ACHN (cell line): ENCODE measurements at places on chromosomes 5 and 9.

- no peak for DNase-seq
These were observed 87.6 kb upstream of the COL5A1 start for GRCh38 chr9:134553996-134554372.

GRCh38 chr5:65338606-65339151 is 143.0 kb downstream of the ADAMTS6 start:
- no peak for DNase-seq

- no peak for DNase-seq
These were observed 53.5 kb upstream of the CDKN2AIPNL start for GRCh38 chr5:134464988-134465815.

DNA sequence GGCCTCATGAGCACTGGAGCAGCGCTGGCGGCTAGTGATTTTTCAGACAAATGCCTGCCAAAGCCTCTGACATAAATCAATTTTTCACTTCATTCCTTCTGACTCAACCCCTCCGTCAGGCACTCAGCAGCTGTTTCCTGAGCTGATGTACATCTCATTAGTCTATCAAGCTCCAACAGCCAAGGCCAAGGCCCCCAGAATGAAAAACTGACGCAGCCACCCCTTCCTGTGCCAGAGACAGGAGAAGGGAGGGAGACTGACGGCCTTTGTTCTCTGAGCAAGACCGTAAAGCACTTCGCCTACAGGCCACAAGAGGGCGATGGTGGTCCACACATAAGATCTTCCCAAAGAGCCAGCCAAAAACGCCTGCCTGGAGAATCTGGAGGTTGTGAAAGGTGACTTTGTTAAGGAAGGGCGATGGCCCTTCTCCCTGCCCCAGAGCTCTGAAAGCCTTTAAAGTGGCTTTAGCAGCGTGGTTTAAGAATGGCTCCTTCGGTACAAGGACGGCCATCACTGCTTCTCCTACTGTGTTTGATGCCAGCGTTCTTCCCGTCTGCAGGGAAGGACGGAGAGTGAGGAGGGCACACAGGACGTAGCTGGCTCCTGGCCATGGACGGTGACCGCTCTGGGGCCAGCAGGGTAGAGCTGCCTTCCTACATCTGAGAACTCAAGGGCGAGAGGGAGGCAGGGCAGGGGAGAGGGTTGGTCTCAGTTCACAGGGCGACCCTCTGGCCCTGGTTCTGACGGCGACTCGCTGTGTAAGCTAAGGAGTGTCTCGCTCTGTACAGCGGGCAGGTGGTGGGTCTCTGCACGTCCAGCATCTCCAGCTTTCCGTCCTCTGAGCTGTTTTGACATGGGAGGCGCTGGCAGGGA is 37.0 kb downstream of the ALG2 start:
- DNase-seq = peak; percentile 80

DNA sequence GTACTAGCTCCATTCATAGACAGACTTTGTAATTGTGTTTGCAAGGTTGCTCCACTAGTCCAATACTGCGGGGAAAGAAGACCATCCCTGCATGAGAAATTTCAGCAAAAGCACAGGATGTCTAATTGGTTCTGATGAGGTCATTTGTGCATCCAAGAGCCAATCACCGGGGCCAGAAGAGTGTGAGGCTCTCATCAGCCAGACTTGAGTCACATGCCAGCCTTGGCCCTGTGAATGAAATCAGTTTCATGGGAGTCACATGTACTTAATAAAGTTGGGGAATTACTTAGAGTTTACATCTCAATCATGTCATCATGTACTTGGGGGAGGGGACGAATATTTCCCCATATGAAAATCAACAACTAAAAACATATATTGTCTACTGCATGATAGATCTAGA is 1236.0 kb downstream of the MAT2B start:
- DNase-seq = no peak

DNA sequence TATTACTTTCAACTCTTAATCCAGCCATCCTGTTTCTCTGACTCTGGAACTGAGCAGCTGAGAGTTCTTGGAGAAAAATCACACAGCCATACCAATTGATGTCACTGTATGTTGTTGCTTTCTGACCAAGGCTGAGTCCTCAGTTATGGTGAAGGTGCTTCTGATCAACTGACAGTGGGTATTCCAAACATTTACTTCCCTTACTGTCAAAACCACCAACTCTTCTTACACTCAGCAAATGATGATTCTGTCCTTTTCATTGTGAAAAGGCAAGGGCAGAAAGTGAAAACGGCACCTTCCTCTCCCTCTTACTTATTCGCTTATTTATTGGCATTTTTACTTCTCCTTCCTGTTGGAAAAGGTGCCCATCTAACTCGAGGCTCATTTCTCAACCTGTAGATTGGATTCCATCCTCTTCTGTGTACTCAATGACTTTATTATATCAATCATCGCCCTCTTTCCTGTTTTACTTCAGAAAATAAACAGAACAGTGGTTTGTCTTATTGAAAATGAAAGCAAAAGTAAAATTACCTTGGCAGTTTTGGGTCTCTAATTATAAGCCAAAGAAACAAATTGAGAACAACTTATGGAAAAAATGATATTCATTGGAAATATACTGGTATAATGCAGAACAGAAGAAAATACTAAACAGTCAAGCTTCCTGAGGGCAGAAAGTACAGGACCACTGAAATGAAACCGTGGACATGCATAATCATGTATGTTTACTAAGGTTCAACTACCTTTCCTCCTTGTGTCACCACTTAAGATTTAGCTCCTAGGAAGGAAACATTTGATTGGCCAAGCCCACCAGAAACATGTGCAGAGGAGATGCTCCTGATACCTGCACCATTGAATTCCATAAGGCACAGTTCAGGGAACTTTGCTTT is 104.5 kb upstream of the CHD1 start:
- peak; percentile 27 for DNase-seq

DNA sequence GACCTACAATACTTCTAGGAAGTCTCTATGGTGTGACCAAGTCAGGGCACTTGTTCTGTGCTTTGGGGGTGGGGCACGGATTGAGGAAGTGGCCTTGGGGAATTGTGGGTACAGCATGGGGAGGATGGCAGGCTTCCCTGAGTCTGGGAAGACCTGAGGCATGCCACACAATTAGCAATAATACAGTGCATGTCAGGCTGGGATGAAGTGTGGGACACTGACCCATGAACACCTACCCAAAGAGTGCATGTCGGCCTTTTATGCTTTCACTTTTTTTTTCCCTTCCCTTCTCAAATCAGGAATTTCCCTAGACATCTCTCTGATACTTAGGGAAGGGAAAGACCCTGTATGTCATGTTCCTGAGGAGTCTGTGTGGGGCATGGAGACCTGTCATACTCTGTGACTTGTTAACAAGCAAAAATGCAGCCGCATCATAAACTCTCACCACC is 146.4 kb downstream of the PALM2AKAP2 start:
- DNase-seq = no peak

DNA sequence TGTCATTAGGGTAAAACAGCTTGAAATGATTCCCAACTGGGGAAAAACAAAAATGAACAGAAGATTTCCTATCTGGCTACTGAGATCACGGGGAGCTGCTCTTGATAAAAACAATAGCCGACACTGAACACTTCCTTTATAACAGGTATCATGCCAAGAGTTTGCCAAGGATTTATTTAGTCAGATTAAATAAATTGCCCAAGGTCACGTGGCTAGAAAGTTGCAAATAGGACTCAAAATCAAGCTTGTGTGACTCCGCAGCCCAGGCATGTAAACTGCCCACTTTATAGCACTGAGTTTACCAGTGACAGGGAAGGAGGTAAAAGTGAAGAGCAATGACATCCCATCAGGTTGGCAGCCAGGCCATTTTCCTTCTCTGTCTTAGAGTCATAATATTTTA is 120.7 kb upstream of the ZNF618 start:
- DNase-seq = no peak

GRCh38 chr9:133113163-133113948 is 7.7 kb downstream of the RALGDS start:
- no peak for DNase-seq

DNA sequence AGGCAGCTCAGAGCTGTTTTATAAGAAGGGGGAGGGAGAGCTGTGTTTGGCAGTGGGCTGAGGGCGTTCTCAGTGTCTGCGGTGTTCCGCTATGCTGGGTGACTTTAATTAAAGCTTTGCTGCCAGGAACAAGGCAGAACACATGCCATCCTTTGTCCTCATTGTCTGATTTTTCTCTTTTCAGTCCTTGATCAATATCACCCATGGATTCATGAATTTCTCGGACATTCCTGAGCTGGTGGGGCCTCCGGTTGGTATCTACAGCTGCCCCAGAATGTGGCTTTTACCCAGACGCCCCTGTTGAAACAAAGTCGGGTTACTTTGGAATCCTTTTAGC is 66.5 kb upstream of the TGFBR1 start:
- DNase-seq = no peak

DNA sequence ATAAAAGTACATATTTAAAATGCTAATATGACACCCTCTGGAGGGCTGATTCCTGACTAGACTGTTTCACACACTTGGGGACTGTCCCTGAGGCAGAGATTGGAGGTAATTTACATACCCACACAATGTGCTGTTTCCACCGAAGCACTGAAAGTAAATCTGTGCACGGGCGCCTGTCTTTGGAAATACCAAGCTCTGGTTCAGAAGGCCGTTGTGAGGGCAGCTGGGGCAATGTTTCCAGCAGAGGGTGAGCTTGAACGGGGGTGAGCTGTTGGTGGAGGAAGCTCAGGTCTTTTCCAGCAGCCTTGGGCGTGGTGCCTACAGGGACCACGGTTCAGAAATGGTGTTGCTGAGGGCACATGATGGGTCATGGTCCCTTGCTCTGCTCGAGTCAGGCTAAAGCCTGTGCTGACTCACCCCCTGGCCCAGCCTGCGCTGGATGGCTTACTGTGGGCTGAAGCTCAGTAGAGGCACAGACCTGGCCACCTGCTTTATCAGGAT is 25.8 kb upstream of the HMCN2 start:
- DNase-seq = peak; percentile 63

DNA sequence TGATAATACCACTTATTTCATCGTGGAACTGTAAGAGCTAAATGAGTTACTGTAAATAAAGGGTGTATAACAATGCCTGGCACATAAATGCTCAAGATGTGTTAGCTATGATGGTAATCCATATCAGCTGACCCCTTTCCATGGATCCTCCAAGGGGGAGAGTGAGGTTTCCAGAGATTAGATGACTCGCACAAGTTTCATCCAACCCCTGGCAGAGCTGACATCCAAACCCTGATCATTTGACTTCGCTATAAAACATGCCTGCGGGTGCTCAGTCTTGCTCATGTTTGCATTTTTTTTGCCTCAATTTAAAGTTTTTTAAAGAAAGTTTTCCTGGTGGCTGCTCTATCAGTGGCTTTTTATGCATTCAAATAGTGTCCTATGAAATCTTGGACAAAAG is 145.7 kb upstream of the SMIM23 start:
- no peak for DNase-seq

GRCh38 chr5:104628911-104629310 is 1066.3 kb upstream of the NUDT12 start:
- DNase-seq = no peak

DNA sequence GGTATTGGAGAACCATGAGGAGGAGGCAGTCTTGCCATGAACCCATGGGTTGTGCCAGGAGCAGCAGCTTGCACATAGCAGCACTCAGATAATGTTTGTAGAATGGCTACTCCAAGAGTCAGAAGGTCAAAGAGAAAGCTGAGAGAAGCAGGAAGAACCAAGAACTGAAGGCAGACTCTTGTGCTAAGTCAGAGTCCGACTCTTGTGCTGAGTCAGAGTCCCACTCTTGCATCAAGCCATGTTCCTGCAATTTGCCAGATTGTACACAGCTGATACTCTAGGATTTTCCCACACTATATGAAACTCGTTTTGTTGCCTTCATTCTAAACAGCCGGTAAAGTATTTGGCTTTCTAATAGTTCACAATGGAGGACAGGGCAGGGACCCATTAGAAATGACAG is 26.2 kb upstream of the HSPA9 start:
- DNase-seq = peak; percentile 52

DNA sequence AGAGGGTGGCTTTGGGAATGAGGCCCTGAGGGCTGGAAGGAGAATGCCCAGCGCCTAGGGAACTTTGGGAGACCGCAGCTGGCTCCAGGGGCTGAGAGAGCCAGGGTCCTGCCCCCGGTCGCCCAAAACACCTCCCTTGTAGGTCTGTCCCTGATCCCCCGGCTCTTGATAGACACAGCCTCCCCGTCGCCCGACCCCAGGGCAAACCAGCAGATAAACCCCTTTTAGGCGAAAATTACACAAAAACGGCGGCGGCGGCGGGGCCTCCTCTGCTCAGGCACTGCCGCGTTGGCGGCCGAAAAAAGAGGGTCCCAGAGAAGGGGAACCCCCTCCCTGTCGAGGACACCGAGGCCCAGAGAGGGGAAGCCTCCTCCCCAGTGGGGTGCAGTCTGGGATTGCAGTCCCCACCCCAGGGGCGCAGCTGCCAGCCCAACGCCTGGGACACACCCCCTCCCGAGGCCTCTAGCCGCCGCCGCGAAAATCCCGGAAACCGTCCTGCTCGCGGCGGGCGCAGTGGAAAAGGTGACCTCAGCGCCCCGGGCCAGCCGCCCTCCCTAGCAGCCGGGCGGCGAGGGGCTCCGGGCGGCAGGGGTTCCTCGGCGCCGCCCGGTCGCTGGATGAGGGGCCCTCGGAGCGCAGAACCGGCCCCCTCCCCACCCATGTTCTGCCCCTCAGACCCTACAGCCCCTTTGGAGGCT is 3.1 kb upstream of the BARX1 start:
- DNase-seq = no peak

DNA sequence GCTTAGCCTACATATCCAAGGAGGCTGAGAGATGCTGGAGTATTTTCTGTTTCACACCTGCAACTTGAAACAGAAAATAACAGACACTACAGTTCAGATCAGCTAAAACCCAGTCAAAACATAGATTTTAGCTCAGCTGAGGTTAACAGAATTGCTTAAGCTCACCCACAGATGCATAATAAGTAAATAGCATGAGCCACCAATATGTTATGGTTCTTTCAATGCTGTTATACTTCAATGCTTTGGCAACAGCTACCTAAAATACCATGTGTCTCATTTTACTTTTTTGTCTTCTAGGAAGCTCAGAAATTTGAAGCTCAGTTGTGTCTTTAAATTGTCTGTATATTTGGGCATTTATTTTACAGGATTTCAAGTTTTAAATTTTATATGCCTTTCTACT is 35.8 kb upstream of the OR13F1 start:
- DNase-seq = no peak

DNA sequence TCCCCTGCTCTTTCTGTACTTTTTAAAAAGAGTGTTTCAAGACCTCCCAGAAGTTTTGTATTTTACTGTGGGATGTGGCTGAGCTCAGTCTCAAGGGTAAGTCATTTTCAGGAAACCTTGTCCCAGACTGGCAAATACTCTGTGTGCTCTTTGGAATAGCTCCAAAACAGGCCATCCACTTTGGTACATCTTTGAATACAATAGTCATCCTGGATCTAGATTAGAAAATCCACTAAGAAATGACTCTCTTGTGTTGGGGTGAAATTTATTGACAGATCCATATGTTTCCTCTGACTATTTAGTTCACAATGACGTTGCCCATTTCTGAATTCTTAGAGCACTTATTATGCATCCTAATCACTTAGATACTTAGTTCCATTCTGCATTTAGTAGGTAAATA is 95.2 kb downstream of the PLCXD3 start:
- DNase-seq = no peak

DNA sequence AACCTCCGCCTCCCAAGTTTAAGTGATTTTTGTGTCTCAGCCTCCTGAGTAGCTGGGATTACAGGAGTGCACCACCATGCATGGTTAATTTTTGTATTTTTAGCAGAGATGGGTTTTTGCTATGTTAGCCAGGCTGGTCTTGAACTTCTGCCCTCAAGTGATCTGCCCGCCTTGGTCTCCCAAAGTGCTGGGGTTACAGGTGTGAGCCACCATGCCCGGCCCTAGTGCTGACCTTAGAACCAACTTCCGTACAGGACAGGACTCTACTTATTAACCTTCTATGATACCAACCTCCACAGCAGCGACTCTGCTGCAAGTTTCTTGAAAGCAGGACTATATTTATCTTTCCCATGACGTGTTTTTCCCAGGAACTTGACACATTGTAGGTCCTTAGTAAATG is 176.9 kb downstream of the RGS3 start:
- DNase-seq = no peak
